ENCODE measurements at places on chromosomes 12 and 14.

GRCh38 chr12:79046021-79046420, 181.4 kb downstream of the SYT1 start:
- DNase-seq = no peak

DNA sequence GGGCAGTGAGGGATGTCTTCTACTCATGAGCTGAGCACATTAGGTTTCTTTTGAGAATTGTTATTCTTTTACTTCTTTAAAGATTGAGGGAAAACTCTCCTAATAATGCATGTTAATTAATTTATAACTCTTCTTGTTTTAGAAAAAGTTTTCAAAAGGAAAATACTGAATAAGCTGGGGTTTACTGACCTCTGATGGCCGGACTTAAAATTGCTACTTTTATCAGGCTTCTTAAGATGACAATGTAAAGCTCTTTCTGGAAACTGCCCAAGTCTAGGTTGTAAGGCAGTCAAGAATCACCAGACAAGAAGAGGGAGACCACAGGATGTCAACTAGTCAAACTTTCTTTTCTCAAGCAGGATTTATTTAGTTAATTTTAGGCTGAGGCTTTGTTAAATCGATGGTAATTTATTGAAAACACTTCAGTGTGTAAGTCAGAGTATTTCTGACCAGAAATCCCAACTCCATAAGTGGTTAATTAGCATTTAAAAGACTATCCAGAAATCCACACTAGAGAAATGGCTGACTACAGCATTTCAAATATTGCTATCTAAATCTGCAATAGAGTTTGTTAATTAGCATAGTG, 82.1 kb downstream of the AVPR1A start:
- DNase-seq = no peak

DNA sequence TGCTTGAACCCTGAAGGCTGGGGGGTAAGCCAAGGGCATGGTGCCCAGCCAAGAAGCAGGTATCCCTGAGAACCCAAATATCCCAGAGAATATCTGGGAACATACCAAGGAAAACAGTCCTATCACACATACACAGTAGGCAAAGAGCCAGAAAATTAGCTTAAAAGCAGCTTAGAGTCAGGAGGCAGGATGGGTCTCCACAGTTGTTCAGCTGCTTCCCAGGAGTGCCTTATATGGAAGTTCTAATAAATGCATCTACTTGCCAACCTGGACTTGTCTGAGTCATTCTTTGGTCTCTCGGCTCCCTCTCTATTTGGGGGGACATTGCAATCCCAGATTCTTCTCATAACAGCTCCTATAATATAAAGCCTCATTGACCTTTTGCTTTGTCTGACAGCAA, 9.0 kb upstream of the GPR135 start:
- DNase-seq = no peak

- DNase-seq = no peak
Observed at GRCh38 chr14:59283361-59283760, 94.9 kb downstream of the DAAM1 start.

DNA sequence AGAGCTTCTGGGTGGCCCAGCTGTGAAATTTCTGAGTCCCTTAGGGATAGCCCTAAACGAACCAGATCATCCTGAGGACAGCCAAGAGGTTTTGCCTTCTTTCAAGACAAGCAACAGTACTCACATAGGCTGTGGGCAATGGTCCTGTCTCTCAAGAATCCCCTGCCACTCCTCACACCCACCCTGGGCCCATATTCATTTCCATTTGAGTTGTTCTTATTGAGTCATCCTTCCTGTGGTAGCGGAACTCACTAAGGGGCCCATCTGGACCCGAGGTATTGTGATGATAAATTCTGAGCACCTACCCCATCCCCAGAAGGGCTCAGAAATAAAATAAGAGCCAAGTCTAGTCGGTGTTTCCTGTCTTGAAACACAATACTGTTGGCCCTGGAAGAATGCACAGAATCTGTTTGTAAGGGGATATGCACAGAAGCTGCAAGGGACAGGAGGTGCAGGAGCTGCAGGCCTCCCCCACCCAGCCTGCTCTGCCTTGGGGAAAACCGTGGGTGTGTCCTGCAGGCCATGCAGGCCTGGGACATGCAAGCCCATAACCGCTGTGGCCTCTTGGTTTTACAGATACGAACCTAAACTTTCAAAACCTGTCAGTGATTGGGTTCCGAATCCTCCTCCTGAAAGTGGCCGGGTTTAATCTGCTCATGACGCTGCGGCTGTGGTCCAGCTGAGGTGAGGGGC, 38.9 kb downstream of the DAD1 start:
- DNase-seq = no peak

DNA sequence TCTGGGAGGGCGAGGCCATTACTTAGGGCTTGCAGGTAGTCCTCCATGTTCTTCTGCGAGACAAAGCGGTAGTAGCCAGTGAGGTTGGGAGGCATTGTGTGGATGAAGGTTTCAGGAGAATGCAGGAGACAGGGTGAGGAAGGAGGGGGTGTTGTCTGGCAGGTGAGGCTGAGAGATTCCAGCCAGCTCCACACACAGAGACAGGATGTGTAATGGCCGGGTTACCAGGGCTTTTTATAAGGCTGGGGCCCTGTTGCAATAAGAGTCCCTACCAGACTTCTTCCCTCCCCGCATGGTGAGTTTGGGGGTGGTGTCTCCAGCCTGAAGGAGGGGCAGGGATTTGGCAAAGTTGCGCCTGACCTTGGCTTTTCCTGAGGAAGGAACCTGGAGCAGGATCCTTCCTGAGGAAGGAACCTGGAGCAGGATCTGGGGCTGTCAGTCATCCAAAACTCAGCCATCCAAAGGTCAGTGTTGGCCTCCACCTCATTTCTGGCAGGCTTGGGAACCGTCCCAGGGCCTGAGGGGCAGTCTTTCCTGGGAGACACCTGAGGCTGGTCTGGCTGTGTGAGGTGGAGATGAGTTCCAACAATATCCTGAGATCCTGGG, at the start of gene RBP5:
Gene RBP5 (minus strand): TSS at position 209 of the 606 bp plus-strand sequence. CDS start 114 bp downstream, at position 95.
- no peak for DNase-seq

DNA sequence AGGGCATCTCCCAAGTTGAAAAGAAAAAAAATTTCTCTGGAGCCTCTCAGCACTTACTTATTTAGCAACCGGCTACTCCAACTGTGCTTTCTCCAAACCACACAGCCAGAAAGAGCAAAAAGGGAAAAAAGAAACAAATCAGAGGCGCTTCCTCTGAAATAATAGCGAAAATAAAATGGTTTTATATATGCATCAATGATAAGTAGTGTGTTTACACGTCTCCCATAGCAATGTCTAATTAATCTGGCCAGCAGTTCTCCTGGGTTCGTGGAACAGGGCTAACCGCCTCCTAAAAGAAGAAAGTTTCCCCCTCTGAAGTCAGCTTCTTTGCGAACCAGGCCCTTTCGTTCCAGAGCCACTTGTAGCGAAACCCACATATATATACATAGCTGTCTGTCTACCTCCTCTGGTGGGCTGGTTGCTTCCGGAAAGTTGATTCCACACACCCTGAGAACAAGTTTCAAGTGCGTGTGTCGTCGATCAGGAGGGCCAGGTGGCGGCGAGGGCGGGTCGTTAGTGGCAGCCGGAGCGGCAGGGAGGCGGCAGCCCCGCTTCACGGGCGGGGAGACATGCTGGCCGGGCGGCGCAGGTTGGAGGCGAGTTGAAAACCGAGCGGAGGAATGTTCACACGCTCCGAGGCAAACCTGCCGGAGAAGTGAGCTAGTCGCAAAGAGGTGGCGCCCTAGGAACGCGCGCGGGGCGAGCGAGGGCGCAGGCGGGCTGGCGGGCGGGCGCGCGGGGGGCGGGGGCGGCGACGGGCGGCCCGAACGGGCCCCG, 2.7 kb downstream of the PTHLH start:
- DNase-seq = no peak

DNA sequence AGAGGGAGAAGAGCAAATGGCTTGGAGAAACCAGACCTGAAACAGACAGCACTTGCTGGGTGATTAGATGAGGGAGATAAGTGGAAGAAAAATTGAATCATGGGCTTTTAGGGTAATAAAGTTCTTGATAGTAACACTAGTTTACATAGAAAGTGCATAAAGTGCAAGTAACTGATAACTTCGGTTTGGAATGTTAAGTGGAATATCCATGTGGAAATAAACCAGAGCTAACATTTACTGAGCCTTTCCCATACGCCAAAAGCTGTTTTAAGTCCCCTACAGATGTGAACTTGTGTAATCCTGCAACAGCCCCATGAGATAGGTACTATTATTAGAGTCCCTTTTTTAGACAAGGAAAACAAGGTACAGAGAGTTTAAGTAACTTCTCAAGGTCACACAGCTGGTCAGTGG, 77.1 kb upstream of the NUDT4 start:
- no peak for DNase-seq

GRCh38 chr12:93784339-93785086, 107.3 kb downstream of the CRADD start:
- no peak for DNase-seq

GRCh38 chr12:122517877-122518276, 8.9 kb downstream of the RSRC2 start:
- no peak for DNase-seq

DNA sequence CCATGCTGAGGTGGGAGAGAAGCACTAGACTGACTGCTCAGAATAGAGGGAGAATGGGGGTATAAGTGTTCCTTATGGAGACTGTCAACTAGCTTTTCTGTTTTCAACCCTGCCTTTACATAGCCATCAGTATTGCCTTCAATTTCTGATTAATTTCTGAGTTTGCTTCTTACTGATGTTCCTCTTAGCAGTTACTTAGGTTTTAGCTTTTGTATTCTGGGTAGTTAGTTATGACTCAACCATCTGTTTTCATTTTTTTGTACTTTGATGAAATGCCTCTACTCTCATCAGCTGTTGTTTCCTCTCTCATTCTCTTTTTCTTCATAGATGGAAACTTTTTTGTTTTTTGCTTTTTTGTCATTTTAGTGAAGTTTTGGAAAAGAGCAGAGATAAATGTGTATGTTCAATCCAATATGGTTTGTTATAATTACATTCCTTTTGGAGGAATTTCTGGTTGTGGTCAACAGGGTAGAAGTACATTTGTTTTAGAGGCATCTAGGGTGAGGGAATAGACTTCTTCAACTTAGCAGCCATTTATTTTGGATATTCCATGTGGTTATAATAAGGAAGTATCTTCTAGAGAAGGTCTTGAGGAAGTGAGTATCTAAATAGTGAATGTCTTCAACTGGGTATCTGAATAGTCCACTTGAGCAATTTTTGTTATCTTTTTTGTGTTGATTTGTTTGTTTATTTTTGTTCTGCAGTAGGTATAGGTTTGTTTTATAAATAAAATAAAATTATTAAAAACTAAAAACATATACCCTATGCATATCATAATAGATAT, 29.6 kb downstream of the PMCH start:
- DNase-seq = no peak

DNA sequence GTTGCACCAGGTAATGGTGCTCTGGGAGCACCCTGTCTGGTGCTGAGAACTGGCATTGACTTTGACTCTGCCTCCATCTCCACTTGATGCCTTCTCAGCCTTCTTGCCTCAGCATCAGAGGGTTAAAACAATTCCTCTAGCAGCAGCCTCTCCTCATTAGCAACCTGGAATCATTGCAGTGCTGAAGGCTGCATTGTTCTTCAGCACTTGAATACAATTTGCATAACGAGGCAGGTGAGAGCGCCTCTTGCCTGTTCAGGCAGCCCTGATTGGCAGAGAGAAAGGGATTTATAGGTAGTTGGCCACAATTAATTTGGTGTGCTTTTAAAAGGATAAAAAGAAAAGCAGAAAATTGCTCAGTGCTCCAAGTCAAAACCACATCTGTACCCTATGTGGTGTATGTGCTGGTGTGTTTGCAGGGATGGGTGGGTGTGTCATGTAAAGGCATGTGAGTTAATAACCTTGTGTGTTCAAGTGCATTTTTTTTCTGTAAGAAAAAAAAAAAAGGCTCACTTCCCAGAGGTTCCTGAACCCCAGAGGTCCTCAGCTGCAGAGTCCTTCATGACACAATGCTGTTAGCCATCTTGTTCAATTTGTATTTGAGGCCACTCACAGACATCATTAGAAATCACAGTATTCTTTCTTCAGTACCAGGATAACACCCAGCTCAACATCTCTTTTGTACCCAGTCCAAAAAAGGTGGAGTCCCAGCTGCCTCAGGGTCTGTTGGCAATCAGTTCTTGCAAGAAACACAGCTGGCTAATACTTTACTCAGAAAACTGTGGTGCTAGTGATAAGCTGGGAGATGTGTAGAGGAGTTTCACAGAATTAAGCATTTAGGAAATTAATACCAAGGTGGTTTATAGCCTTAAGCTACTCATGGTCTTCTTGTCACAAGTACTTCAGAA, 385.6 kb downstream of the GRIN2B start:
- DNase-seq = no peak

GRCh38 chr14:104548802-104549535, 30.6 kb upstream of the C14orf180 start:
- DNase-seq = no peak

DNA sequence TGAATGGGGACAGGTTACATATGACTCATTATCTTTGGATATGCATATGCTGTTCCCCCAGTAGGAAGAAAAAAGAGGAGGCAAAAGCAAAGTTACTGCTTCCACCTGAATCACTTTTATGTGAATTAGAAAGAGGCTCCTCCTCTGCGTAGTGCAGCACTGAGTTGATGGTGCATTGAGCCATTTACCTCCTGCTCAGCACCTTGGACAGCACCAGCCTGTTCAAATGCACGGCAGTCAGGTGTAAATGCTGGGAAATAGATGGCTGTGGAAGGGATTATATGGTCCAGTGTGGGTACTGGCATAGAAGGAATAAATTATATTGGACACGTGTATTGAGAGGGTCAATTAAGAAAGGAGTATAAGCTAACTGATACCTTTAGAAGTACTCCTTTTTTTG, 541.9 kb upstream of the SEL1L start:
- DNase-seq = no peak

GRCh38 chr12:95959107-95959506, 16.0 kb downstream of the AMDHD1 start:
- no peak for DNase-seq

DNA sequence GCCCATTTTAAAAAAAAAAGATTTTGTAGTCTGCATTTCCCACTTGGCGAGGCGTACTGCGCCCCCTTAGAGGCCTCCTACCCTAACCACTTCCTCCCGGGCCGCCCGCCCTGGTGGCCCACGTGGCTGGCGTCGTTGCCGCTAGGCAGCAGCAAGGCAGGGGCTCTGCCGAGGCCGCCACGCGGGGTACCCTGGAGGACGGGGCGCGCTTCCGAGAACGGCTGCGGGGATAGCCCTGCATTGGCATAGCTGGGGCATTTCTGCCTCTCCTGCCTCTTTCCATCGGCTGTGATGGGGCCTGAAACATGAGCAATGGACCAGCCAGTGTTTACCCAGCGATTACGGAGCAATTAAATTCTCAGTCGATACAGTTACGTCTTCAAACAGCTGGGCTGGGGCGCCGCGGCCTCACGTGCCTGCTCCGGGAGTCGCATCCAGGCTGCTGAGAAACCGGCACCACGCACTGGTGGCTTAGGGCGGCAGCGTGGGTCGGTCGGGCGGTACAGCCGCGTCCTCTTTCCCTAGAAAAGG, 38.0 kb downstream of the IQSEC3 start:
- no peak for DNase-seq

- no peak for DNase-seq
Observed at GRCh38 chr12:57377103-57377840, 53.6 kb downstream of the R3HDM2 start.

DNA sequence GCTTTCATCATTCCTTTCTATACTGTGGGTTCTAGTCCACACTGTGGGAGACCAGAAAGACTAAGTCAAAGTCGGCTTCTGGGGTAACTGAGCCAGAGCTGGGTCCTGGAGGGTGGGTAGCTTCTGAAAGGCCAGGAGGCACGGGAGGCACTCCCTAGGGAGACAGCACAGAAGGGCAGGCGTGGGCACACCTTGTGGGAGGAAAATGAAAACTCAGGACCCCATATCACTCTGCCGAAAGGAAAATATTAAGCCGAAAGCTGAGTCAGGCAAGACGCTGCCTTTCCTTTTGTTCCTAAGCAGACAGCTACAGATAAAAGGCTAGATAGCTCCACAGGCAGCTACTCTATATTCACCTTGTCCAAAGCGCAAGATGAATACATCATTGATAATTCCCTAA, 20.7 kb downstream of the ANO2 start:
- DNase-seq = no peak

Measured in central memory CD8-positive, alpha-beta T cell (primary cell).